ENCODE measurements at places on chromosomes 16 and 17. TPM values are rescaled to one million over a fixed set of nuclear protein-coding genes. Genes with fewer than 3 reads are reported as not detected.

The MAP3K3 gene
- total RNA-seq = 48.4 TPM

The TK2 gene
- 22.4 TPM for total RNA-seq

The APOH gene
- total RNA-seq = not detected

The PSMD11 gene
- 109 TPM for total RNA-seq

The KCNG4 gene
- total RNA-seq = not detected

The HS3ST2 gene
- not detected for total RNA-seq

The DHRS7C gene
- total RNA-seq = not detected

The CFAP97D1 gene
- total RNA-seq = not detected

The HSD17B1 gene
- total RNA-seq = not detected

The KRT33A gene
- total RNA-seq = not detected

The FZD2 gene
- total RNA-seq = 0.07 TPM

The NTN3 gene
- 0.15 TPM for total RNA-seq

The CD300H gene
- total RNA-seq = not detected

The STXBP4 gene
- 3.5 TPM for total RNA-seq

The PDIA2 gene
- total RNA-seq = not detected

The AGRP gene
- total RNA-seq = not detected

The CACNA1G gene
- not detected for total RNA-seq

The KCNJ16 gene
- total RNA-seq = not detected

The PRAC1 gene
- total RNA-seq = not detected

The KRTAP1-1 gene
- not detected for total RNA-seq

The ASB16 gene
- total RNA-seq = not detected

The TAC4 gene
- total RNA-seq = not detected
